Activated naive CD8-positive, alpha-beta T cell treated with anti-CD3 and anti-CD28 coated beads, Interleukin-2, amount 10 ng/mL, durations not matched to agents 7 days and 5 days (primary cell): ENCODE measurements at places on chromosomes 6 and 20. TPM values are rescaled to one million over a fixed set of nuclear protein-coding genes. Genes with fewer than 3 reads are reported as not detected.

The GRM1 gene
- not detected for total RNA-seq

The PHACTR3 gene
- not detected for total RNA-seq

The TMEM200A gene
- total RNA-seq: 1.4 TPM

The ERVFRD-1 gene
- not detected for total RNA-seq

The FUT9 gene
- total RNA-seq: not detected

The EPB41L1 gene
- total RNA-seq: not detected

The PROKR2 gene
- total RNA-seq: not detected

The DAAM2 gene
- not detected for total RNA-seq

The TGM3 gene
- total RNA-seq: not detected

The KIF13A gene
- total RNA-seq: 0.54 TPM

The HFE gene
- total RNA-seq: 5.0 TPM

The SNHG17 gene
- total RNA-seq: 70.9 TPM

The OR2J2 gene
- total RNA-seq: not detected

The VIP gene
- not detected for total RNA-seq

The OPRL1 gene
- total RNA-seq: 2.6 TPM

The COX4I2 gene
- total RNA-seq: not detected

The CRISP3 gene
- not detected for total RNA-seq

The C20orf96 gene
- 11.7 TPM for total RNA-seq
